ENCODE measurements at places on chromosomes 13 and 19.

- peak; percentile 98 for DNase-seq
Observed at GRCh38 chr19:10602330-10603083, 15.4 kb upstream of the AP1M2 start.

GRCh38 chr13:100835695-100836094, 161.1 kb upstream of the TMTC4 start:
- DNase-seq: no peak

- DNase-seq: peak; percentile 52
Observed at GRCh38 chr19:55087542-55087901, 11.9 kb downstream of the EPS8L1 start.

DNA sequence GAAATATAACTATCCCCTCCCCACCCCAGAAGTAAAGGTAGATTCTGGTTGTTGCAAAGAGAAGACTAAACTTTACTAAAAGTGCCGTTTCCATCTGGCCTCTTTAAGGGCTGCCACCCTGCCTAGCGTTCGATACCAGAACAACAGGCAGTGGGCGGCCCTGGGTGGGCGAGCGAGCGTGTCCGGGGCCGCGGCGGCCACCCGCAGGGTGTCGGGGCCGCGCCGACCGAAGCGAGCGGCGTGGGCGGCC, 2.6 kb downstream of the FGF9 start:
- no peak for DNase-seq

DNA sequence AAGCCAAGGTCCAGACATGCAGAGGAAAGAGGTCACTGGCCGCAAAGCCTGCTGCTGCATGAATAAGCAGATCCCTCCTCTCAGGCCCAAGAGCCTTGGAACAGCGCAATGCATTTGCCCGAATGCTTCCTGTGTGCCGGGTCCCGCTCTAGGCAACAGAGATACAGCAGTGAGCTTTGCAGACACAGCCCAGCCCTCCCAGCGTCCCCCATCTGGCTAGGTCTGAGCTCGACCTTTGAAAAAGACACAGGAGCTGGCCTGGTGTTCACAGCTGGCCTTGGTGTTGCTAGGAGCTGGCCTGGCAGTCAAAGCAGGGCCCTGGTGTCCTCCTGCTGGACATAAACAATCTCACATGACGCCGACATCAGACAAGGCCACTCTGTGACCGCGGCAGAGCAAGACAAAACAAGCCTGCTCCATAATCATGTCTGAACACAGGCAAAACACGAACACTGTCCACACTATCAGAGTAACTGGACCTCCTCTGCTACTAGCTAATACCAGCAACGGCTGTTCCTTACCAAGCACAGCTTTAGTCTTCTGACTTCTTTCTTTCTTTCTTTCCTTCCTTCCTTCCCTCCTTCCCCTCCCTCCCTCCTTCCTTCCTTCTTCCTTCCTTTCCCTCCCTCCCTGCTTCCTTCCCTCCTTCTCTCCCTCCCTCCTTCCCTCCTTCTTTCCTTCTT, 5.7 kb upstream of the PEX11G start:
- no peak for DNase-seq

DNA sequence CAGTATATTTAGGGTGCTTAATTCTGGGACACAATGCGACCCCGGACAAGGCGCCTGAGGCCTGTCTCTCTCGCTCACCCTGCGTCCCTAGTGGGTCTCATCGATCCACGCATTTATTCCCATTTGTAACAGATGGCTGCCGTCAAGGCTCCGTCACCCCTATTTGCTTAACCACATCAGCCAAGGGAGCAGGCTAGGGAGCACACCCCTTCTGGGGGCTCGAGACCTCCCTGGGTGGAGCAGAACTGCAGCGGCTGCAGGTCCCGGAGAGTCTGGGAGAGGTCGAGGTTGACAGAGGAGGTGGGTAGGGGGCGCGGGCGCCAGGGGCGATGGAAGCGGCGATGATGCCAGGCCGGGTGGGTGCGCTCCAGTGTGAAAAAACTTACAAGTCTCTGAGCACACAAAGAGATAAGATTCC, 507 bp downstream of the ALG5 start:
- DNase-seq: peak; percentile 2

DNA sequence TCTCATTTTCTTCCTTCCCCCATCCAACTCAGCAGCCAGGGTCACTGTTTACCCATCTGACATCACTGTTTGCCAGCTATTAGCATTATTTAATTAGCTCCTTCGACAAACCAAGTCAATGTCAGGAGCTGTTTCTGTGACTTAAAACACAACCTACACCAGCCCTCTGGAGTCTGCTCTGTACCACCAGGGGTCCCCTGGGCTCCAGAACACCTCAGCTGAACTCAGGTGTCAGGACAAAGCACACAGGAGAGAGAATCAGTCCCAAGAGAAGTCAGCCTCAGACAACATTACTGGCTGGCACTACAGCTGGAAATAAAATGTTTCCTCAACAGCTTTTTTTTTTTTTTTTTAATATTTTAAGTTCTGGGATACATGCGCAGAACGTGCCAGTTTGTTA, 45.1 kb downstream of the DCLK1 start:
- no peak for DNase-seq

GRCh38 chr13:112916296-112916695, 52.7 kb upstream of the MCF2L start:
- no peak for DNase-seq

GRCh38 chr13:103302676-103303075, 236.5 kb upstream of the SLC10A2 start:
- no peak for DNase-seq

- no peak for DNase-seq
Observed at GRCh38 chr13:82330499-82330898, 1551.8 kb downstream of the SLITRK1 start.

- DNase-seq: peak; percentile 54
Observed at GRCh38 chr19:19900139-19900728, 512 bp upstream of the ZNF93 start.

DNA sequence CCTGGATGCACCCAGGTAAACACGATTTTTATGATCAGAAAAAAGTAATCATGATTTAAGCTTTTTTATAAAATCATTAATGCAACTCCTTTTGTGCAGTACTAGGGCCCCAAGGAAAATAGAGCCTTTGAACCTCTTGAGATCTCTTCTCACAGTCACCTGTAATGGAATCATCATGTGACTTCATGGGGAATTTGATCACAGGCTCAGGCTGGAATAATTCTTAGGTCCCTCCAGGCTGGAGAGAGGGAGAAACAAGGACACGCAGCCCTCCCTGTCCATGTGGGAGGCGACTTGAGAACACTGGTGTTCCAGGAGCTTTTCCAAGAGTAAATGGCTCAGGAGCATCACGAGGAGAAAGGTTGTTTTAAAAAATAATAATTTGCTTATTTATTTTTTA, 156.1 kb downstream of the NUFIP1 start:
- no peak for DNase-seq

GRCh38 chr13:33697926-33698325, 120.0 kb upstream of the RFC3 start:
- DNase-seq: no peak

GRCh38 chr19:2634228-2634951, 68.1 kb downstream of the GNG7 start:
- no peak for DNase-seq

DNA sequence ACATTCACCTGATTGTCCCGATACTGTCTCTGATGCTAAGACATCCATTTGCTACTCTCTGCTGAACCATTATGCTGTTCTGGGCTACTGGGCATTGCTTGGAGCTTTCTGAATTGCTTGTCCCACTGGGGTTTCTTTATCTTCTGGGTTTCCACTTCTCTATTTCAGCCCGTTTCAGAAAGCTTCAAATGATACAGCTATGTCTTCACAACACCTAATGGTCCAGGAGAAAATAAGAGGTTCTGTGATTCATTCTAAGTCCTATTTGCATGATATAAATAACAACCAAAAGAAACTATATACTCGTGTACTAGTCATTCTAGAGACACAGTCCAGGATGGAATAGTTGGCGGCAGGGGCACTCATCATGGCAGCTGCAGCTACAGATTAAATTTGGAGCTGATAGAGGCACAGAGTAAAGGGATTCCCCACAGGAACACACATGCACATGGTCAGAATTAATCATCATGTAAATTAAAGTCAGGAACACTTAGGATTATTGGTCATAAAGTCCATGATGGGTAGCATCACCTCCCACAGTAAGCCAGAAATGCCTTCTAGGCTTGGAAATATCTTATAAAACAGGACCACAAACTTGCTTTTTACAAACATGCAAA, 33.3 kb upstream of the SCEL start:
- no peak for DNase-seq

- no peak for DNase-seq
Observed at GRCh38 chr19:47104680-47105079, 8.9 kb downstream of the ZC3H4 start.

DNA sequence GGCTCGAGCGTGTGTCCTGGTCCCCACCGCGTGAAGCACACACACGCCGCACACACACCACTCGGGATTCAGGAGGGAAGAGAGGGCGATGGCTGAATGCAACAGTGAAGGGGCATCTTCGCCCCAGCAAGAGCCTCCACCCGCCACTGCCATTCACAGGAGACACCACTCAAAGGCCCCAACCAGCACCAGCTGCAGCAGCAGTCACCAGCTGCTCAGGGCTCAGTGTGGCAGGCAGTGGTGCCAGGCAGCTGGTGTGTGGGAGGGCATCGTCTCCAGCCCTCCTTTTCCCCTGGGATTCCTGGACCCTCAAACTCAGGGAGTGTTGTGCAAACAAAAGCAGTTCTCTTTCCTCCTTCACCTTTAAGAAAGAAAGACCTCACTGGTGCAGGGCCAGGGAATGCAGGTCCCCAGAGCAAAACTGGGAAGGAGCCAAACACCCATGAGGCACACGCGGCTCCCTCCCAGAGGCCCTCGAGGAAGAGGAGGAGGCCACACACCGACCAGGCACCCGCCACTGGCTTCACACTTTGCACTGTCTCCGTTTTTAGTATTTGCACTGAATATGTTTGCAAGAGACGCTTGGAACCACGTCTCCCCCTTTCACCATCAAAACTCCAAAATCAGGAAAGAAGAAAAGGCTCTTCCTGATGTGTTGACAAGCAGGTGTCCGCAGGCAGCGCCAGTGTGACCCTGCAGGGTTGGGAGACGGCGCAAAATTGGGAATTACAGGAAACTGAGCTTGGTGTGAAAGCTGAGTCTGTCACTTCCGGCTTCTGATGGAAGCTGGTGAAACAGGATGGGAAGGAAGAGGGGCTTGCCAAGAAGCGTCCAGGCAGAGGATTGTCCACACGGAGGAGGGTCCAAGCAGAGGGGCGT, 26.4 kb upstream of the F7 start:
- DNase-seq: no peak

DNA sequence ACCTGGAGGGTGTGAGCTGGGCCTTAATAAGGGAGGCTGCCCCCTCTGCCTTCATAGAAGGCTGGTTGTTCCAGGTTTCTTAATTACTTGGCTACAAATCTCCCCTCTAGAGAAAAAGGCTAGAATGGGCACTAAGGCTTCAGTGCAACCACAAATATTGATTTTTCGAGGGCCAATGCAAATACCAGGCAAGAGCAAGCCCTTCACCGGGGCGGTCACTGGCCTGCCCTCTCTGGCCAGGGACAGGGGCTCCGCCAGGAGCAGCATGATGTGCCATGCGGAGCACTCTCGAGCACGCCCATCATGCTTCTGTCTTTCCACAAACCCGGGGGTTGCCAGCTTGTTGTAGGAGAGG, 127.8 kb upstream of the SPACA7 start:
- no peak for DNase-seq

DNA sequence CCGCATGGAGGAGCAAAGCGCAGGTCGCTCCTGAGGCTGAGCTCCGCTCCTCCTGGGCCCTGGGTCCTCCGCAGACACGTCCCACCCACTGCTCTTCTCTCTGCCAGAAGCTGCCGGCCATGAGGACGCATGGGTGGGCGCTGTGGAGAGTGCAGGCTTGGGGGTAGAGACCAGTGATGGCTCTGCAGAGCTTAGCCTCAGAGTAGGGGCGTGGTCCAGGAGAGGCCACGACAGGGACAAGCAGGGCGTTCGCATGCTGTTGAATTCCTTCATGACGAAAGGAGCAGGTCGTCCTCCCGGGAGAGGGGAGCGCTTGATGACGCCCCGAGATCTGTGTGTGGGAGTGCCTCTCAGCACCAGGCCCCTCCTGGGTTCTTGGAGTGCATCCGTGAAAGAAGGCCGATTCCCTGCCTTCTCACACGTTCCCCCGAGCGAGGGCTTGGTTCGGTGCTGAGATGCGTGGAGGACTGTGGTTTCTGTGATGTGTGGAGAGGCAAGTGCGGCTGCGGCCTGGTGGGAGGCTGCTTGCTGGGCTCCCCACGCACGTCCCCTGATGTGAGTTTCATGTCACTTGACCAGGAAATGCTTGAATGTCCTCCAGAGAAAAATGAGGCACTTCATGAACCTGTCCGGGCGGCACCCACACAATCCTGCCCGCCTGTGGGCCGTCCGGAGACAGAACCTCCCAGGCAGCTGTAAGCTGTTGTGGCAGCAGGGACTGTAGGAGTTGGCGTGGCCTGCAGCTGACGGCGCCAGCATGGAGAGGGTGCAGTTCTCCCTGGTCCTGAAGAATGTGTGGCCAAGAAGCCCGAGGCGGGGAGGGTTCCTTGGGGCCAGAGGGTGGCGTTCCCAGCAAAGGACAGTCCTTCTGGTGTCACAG, 4.5 kb downstream of the SF3A2 start:
- DNase-seq: no peak

GRCh38 chr13:28544026-28544425, 49.1 kb upstream of the FLT1 start:
- no peak for DNase-seq

DNA sequence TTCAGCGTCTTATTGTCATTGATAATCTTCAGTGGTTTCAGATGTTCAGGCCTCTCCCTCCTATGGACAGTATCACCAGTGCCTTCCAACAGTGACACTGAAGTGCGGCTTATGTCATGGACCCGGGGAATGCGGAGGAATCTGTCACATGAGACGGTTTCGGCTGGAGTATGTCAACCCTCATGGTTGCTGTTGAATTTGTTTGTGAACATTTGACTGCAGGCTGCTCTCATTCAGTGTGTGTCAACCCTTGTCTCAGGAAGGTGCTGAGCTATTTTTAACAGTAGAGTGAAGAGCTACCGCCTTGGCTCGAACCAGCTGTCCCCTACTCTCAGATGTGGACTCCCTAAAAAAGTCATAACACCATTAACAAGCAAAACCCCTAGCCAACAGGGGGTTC, 138.8 kb upstream of the RNF113B start:
- no peak for DNase-seq

DNA sequence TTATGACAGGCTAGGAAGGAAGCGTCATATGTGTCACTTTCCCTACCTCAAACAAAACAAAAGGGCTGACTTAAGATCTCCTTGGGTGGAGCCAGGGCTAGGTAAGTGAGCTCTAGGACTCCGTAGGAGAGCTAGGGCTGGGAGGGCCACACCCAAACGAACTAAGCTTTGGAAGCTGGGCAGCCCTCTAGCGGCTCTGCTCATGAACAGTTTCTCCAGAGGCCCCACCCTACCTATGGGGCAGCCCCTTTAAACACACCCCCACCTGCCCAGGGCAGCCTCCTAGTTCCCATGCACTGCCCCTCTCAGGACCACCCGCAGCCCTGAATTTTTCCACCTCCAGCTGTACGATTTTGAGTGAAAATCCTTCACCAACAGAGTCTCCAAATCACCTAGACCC, 3.5 kb downstream of the PEG3 start:
- DNase-seq: no peak

DNA sequence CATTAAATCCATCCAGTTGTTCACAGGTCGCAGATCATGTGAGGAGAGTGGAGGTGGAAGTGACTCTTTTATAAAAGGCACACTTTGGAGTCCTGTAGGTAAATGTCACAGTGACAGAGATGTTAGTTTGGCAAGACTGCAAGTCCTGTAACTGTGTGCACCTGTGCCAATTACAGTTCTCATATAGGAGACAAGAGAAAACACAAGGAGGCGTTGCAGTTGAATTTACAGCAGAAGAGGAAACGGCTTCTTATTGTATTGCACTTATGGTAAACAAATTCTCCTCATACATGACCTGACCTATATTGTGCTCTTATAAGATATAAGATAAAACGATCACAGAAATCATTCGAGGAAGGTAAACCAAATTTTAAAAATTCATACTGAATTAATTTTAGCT, 732.8 kb upstream of the SLC10A2 start:
- DNase-seq: no peak
